ENCODE measurements at places on chromosomes 3 and 15.
A peak's percentile ranks its signal among the peaks of the same experiment; 100 is the strongest.

DNA sequence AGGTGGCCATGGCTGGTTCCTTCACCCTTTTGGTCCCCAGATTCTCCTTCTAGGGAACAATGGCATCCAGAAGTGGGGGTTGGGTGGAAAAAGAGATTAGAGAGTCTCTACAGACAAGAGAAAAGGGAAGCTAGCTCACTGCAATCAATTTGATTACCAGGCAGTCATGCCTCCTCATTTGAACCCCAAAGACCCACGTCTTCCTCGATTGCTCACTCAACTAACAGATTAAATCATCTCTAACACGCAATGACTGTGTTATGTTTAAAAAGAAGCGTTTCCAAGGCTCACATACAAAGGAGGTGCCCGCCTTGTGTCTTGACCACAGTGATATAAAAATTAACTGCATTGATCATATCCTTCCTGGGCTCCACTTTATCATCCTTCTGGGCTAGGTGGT lies 57.6 kb downstream of the BHLHE40 start:
- H3K36me3 ChIP-seq, result no peaks in the 10 kb centered on the region
- no peak overlapping the region for H3K27ac ChIP-seq
- no peaks in the 10 kb centered on the region for H3K4me1 ChIP-seq
- H3K4me3 ChIP-seq, result no peak overlapping the region

- H3K4me1 ChIP-seq, result no peaks in the 10 kb centered on the region
- H3K27ac ChIP-seq, result no peak overlapping the region
- H3K4me3 ChIP-seq, result no peak overlapping the region
- H3K36me3 ChIP-seq, result no peaks in the 10 kb centered on the region
These were observed 84.6 kb downstream of the MESD start for GRCh38 chr15:80904998-80905397.

DNA sequence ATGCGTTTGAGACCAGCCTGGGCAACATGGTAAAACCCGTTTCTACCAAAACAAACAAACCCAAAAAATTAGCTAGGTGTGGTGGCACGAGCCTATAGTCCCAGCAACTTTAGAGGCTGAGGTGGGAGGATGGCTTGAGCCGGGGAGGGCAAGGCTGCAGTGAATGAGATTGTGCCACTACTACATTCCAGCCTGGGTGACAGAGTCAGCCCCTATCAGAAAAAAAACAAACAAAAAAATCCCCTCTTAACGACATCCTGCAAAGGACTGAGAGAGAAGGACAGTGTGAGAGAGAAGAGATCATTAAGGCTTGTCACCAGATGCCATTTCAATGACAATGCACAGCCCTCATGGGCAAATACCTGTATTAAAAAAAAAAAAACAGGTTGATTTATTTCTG lies 266.7 kb upstream of the ATP10A start:
- H3K4me1 ChIP-seq, result no peaks in the 10 kb centered on the region
- DNase-seq, result no peak
- H3K36me3 ChIP-seq, result no peaks in the 10 kb centered on the region
- H3K27ac ChIP-seq, result no peak overlapping the region

GRCh38 chr3:153284282-153284938 lies 122.4 kb downstream of the RAP2B start:
- H3K36me3 ChIP-seq, result no peaks in the 10 kb centered on the region
- H3K27ac ChIP-seq, result no peak overlapping the region
- no peak overlapping the region for H3K4me3 ChIP-seq
- H3K4me1 ChIP-seq, result peaks cover 38% of the 10 kb centered on the region
- H3K27me3 ChIP-seq, result no peaks in the 10 kb centered on the region

- H3K36me3 ChIP-seq, result no peaks in the 10 kb centered on the region
- H3K4me1 ChIP-seq, result no peaks in the 10 kb centered on the region
- no peaks in the 10 kb centered on the region for H3K27me3 ChIP-seq
- H3K4me3 ChIP-seq, result no peak overlapping the region
- H3K27ac ChIP-seq, result no peak overlapping the region
- no peak for DNase-seq
These were observed 128.2 kb upstream of the SLC7A14 start for GRCh38 chr3:170714122-170714521.

GRCh38 chr3:188021502-188022040 lies 132.4 kb upstream of the LPP start:
- H3K27me3 ChIP-seq, result no peaks in the 10 kb centered on the region
- H3K27ac ChIP-seq, result no peak overlapping the region
- H3K4me3 ChIP-seq, result no peak overlapping the region

DNA sequence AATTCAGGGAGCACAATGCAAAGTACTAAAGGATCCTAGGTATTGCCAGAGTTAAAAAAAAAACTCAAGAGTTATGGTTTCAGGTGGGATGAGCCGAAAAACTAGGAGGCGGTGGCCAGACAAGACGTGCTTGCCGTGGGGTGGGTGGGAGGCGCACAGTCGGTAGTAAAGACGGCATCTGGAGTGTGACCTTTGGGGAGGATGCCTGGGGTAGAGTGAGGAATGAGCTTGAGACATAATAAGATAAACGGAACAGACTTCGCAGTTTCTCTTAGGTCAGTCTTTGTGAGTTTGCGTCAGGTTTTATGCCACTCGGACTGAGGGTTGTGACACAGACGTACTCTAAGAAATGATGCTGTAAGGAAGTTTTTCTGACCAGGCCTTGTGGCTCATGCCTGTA lies 139.6 kb downstream of the LRRK1 start:
- H3K4me3 ChIP-seq, result no peak overlapping the region
- no peaks in the 10 kb centered on the region for H3K36me3 ChIP-seq
- no peak overlapping the region for H3K27ac ChIP-seq
- no peak for DNase-seq
- H3K27me3 ChIP-seq, result no peaks in the 10 kb centered on the region
- H3K4me1 ChIP-seq, result no peaks in the 10 kb centered on the region

- H3K4me1 ChIP-seq, result no peaks in the 10 kb centered on the region
- no peaks in the 10 kb centered on the region for H3K36me3 ChIP-seq
- no peaks in the 10 kb centered on the region for H3K27me3 ChIP-seq
These were observed 188.5 kb downstream of the CADPS start for GRCh38 chr3:62686503-62687294.

GRCh38 chr3:196931828-196932587 lies 10.3 kb downstream of the NCBP2 start:
- peaks cover 42% of the 10 kb centered on the region for H3K36me3 ChIP-seq
- H3K27ac ChIP-seq, result no peak overlapping the region
- DNase-seq, result no peak
- no peak overlapping the region for H3K4me3 ChIP-seq
- no peaks in the 10 kb centered on the region for H3K27me3 ChIP-seq
- no peaks in the 10 kb centered on the region for H3K4me1 ChIP-seq

- H3K36me3 ChIP-seq, result no peaks in the 10 kb centered on the region
- H3K27ac ChIP-seq, result no peak overlapping the region
- no peak for DNase-seq
- peaks cover 19% of the 10 kb centered on the region for H3K4me1 ChIP-seq
These were observed 83.1 kb upstream of the PLCL2 start for GRCh38 chr3:16801698-16802097.

DNA sequence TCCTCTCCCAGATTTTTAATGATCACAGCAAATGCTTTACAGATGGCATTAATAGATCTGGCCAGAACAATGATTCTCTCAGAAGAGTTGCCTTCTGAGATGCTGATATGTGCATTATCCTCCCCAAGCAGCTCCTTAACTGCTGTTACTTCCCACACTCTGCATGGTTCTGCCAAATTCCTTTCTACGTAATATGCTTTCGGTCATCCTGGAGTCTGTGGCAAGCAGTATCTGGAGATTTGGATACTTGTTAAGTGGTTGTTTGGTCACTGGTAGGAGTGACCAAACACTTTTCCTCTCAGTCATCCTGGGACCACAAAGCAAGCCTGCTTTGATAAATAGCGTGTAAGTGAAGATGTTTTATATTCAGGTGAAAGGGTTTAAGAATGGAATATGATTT lies 71.1 kb upstream of the CCNL1 start:
- DNase-seq, result no peak
- H3K27ac ChIP-seq, result no peak overlapping the region

DNA sequence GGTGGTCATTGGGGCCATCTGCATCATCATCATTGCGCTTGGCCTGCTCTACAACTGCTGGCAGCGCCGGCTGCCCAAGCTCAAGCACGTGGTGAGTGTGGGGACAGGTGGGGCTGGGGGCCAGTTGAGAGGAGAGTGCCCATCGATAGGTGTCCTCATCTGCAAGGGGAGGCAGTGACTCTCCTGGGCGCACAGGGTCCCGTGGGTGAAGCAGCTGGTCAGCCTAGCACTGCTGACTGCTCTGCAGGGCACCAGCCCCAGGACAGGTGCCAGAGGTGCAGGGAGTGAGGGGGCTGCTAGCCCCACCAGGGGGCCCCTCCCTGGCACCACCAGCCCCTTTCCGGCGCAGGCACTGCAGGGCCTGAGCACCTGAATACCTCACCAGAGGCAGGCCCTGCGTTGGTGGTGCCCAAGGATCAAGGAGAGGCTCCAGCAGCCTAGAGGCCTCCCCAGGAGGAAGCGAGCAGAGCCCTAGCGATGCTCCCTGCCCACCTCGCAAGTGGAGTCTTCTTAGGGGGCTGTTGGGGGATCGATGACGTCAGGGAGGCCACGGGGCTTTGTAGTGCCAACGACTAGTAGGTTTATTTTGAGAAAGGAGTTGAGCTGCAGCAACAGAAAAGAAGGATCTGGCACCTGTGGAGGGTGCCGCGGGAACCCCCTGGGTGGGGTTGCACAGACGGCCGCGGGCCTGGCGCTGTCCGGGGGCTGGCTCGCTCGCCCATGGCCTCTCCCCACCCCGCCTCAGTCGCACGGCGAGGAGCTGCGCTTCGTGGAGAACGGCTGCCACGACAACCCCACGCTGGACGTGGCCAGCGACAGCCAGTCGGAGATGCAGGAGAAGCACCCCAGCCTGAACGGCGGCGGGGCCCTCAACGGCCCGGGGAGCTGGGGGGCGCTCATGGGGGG lies 976 bp upstream of the ABTB1 start:
- H3K27ac ChIP-seq, result peak overlapping the region; percentile 83
- H3K27me3 ChIP-seq, result no peaks in the 10 kb centered on the region
- H3K4me1 ChIP-seq, result peaks cover 16% of the 10 kb centered on the region
- H3K36me3 ChIP-seq, result no peaks in the 10 kb centered on the region

DNA sequence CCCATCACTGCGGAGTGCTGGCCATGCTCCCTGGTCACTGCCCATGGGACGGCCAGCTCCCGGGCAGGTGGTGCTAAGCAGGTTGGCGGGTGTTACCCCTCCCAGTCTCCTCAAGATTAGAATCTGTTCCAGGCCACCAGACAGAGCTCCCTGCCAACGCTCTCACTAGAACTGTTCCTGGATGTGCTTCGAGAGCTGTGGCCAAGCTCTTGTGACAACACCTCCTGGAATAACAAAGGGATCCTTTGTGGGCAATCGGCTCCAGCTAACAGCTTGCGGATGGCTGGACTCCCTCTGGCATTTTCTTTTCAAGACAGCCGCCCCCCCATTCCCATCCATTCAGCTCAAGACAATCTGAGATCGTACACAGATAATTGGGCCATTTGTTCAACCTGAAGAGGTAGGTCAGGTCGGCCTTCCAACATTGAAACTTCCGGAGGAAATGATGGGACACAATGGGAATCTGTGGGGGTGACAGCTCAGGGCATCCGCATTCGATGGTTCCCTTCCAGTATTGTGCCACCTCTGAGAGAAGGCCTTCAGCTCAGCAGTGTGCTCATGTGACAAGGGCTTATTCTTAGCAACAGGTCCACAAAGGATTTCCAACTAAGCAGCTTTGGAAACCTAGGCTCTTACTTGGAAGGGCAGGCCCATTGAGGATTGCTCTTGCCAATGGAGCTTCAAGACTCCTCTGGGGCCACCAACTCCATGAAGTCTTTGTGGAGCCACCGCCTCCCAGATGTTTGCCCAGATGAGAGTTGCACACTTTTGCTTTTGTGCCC lies 11.6 kb upstream of the EPHB3 start:
- no peak for DNase-seq
- H3K4me1 ChIP-seq, result peaks cover 13% of the 10 kb centered on the region
- peaks cover 6% of the 10 kb centered on the region for H3K27me3 ChIP-seq
- H3K27ac ChIP-seq, result no peak overlapping the region
- H3K4me3 ChIP-seq, result no peak overlapping the region

- H3K4me1 ChIP-seq, result no peaks in the 10 kb centered on the region
- no peaks in the 10 kb centered on the region for H3K27me3 ChIP-seq
- DNase-seq, result no peak
- no peak overlapping the region for H3K27ac ChIP-seq
- H3K4me3 ChIP-seq, result no peak overlapping the region
These were observed 4.7 kb downstream of the RBMS3 start for GRCh38 chr3:29285471-29286071.

- no peaks in the 10 kb centered on the region for H3K4me1 ChIP-seq
- H3K27me3 ChIP-seq, result no peaks in the 10 kb centered on the region
- peak overlapping the region; percentile 80 for H3K27ac ChIP-seq
- no peak overlapping the region for H3K4me3 ChIP-seq
These were observed 55.6 kb upstream of the CGNL1 start for GRCh38 chr15:57320631-57321220.

GRCh38 chr3:97009427-97010019 lies 195.1 kb downstream of the EPHA6 start:
- H3K4me1 ChIP-seq, result no peaks in the 10 kb centered on the region
- H3K27me3 ChIP-seq, result no peaks in the 10 kb centered on the region

GRCh38 chr3:177777699-177778098 lies 580.4 kb upstream of the TBL1XR1 start:
- no peaks in the 10 kb centered on the region for H3K27me3 ChIP-seq
- H3K4me3 ChIP-seq, result no peak overlapping the region
- no peak overlapping the region for H3K27ac ChIP-seq
- peaks cover 16% of the 10 kb centered on the region for H3K4me1 ChIP-seq

- no peaks in the 10 kb centered on the region for H3K4me1 ChIP-seq
- H3K27ac ChIP-seq, result no peak overlapping the region
- no peaks in the 10 kb centered on the region for H3K27me3 ChIP-seq
- H3K36me3 ChIP-seq, result no peaks in the 10 kb centered on the region
These were observed 109.1 kb upstream of the MDFIC2 start for GRCh38 chr3:70421506-70421905.

DNA sequence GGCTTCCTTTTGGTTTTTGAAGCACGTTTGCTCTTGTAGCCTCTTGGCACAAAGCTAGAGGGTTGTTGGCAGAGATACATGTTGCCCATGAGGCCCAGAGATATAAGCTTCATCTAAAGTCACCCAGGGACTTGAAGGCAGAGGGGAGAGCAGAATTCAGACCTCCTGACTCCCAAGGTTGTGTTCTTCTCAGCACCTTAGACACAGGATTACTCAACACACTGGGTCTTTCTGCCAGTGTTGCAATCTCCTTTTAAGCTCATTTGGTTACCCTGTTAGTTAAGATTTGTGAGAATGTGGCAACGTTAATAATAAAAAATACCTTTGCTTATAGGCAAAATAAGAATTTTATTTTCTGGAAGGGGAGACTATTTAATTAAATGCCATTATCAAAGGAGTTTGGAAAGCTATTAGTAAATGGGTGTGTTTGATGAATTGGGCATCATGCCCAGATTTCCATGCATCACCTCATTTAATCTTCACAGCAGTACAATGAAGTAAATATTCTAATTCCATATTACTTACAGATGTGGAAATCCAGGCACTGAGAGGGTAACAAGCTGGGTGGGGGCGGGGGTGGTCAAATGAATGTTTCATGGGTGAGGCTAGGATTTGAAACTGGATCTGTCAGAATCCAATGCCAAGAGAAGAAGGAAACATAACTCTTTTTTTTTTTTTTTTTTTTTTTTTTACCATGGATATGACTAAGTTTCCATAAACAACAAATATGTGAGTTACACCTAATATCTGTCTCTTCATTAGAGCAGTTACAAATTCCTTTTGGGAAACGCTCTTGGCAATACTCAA lies 183.3 kb downstream of the NR1D2 start:
- no peak overlapping the region for H3K27ac ChIP-seq
- H3K36me3 ChIP-seq, result no peaks in the 10 kb centered on the region
- H3K4me1 ChIP-seq, result no peaks in the 10 kb centered on the region
- DNase-seq, result no peak
- H3K27me3 ChIP-seq, result no peaks in the 10 kb centered on the region

All from CD8-positive, alpha-beta memory T cell (primary cell).